ENCODE measurements at places on chromosomes 5 and 9.

DNA sequence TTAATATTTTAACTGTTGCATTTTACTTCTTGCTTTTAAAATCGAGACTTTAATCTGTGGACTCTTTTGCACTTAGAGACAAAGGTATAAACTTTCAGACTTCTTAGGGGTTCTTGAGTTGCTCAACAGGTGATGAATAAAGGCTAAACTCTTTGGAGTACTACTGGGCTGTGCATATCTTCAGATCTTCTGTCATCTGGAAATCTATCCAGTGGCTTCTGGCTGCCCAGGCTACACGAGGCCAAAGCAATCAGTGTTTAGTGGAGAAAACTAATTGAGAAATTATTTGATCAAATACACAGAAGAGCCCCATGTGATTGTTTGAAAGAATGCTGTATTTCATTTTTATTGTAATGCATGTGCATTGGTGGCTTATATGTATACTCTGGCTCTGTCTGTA, 146.1 kb downstream of the PBX3 start:
- H3K4me3 ChIP-seq: no peak overlapping the region
- peaks cover 5% of the 10 kb centered on the region for H3K27me3 ChIP-seq
- H3K4me1 ChIP-seq: peaks cover 4% of the 10 kb centered on the region
- H3K36me3 ChIP-seq: no peaks in the 10 kb centered on the region
- no peak for DNase-seq
- H3K27ac ChIP-seq: no peak overlapping the region

DNA sequence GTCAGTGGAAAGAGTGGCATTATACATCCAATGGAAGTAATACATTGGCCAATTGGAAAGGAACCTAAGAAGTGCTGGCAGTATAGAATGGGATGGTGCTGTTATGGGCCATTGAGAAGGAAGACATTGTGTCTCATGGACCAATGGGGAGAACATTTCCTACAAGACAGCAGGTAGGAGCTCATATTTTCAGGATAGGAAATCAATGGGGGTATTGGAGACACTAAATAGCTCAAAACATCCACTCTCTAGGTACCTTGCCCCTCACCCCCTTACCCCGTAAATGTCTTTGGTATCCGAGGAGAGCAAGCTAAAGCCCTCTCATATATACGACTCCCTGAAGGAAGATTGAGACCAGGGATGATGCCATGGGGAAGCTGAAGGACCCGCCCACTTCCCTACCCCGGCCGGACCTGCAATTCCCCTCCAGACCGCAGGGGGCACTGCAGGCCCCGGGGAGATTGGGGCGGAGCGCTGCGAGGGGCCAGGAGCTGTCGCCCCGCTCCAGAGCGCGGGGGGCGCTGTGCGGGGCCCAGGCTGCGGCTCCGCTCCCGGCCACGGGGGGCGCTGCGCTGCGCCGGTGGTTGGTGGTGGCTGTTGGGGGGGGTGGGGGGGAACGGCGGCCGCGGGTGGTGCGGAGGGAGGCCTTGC, at the start of gene KDM3B:
KDM3B (plus strand) TSS at position 615 of the 651 bp plus-strand sequence. CDS start 111 bp downstream, outside the sequence.
- H3K27ac ChIP-seq: peak within 1 kb of the TSS; percentile 93
- peak within 1 kb of the TSS; percentile 99 for H3K4me3 ChIP-seq
- H3K27me3 ChIP-seq: no peaks in the 10 kb centered on the region
- DNase-seq: peak; percentile 88

- no peak for DNase-seq
- H3K4me3 ChIP-seq: no peak overlapping the region
- H3K27ac ChIP-seq: peak overlapping the region; percentile 49
- H3K36me3 ChIP-seq: peaks cover 60% of the 10 kb centered on the region
These were observed 15.4 kb downstream of the REEP5 start for GRCh38 chr5:112906637-112907036.

- peaks cover 17% of the 10 kb centered on the region for H3K4me1 ChIP-seq
- no peak overlapping the region for H3K27ac ChIP-seq
- peaks cover 35% of the 10 kb centered on the region for H3K36me3 ChIP-seq
- DNase-seq: no peak
- no peaks in the 10 kb centered on the region for H3K27me3 ChIP-seq
These were observed 68.0 kb downstream of the MRPS27 start for GRCh38 chr5:72252008-72252407.

GRCh38 chr9:135152614-135153334, 65.3 kb downstream of the OLFM1 start:
- H3K27ac ChIP-seq: no peak overlapping the region
- H3K4me1 ChIP-seq: no peaks in the 10 kb centered on the region
- H3K4me3 ChIP-seq: no peak overlapping the region
- H3K36me3 ChIP-seq: no peaks in the 10 kb centered on the region

DNA sequence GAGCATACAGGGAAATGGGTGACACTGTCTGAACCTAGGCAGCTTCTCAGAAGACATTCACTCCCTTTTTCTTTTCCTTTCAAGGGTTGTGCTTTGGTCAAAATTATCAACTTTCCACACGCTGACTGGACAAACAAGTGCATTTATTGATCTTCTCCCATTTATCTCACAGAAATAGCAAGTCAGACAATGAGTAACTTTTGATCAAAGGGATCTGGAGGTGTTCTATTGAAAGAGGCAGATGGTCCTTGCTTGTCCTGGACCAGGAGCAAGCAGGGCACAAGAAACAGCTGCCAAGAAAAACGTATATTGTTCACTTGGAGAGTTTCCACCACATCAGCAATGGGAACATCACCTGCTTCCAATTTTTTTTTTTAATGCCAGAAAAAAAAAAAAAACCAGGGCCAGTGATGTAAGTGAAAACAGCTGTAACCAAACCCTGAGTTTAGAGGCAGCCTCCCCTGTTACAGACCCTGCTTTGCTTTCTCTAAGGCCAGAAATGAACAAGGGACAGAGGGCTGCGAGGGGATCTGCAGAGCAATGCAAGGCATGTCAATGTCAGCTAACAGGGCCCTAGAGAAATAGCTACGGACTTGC, 79.8 kb downstream of the NIPSNAP3B start:
- H3K27ac ChIP-seq: no peak overlapping the region

DNA sequence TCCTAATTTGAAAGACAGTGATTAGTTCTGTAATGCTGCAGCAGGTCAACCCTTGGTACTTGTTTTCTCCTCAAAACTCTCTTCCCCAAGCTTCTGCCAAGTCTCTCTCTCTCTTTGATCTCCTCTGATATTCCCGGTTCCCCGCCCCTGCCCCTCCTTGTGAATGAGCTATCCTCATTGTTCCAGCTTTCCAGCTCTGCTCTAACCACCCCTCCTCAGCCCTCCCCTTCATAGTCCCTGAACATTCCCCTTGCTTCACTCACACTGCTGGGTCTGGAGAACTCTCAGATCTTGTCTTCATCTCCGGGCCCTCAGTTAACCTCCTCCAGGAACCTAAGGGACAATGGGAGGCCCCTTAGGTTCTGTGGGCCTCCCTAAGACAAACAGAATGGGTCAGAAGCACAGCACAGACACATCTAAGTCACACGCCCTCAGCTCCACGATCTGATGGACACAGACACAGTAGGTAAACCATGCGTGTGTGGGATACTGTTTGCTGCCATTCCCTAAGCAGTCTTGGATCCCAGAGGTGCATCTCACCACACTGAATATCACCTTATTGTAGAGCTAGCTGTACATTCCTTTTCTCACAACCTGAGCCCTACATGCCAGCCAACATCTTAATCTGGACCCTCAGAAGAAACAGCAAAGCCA, 17.4 kb upstream of the LARP1 start:
- DNase-seq: no peak
- no peaks in the 10 kb centered on the region for H3K4me1 ChIP-seq
- H3K4me3 ChIP-seq: no peak overlapping the region
- H3K27me3 ChIP-seq: no peaks in the 10 kb centered on the region

DNA sequence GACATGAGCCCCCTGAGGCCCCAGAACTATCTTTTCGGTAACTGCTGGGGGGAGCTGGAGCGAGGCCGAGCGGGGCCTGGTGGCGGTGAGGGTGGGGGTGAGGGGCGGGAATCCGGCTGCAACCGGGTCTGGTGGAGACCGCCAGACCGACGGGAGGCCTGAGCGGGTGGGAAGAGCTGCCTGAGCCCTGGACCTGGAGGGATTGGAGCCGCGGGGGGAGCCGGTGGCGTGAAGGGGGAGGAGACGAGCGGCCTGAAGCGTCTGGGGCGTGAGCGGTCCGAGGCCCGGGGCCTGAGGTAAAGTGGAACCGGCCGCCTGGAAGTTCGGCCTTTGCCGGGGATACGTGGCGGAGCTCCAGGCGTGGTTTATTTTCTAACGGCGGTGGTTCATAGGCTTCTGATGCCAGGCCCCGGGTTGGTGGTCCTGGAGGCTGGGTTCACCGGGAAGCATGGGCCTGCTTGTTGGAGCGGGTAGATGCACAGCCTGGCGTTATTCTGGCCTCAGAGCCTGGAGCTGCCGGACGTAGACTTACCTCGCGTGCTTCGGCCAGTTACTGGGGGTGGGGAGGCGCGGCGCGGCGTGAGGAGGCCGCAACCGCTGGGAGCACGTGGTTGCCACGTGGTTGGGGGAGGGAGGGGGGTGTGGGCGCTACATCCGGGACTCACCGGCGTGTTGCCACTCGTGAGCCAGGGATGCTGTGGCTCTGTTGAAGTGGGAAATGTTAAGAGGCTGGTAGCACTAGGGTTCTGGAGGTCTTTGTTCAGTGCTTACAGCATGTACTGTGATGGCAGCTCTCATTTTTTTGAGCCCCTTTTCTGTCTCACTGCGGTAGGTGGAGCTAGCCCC, 544 bp downstream of the NPM1 start:
- H3K4me3 ChIP-seq: peak overlapping the region; percentile 97
- no peaks in the 10 kb centered on the region for H3K27me3 ChIP-seq
- H3K36me3 ChIP-seq: peaks cover 13% of the 10 kb centered on the region
- peak overlapping the region; percentile 100 for H3K27ac ChIP-seq
- peak; percentile 78 for DNase-seq

DNA sequence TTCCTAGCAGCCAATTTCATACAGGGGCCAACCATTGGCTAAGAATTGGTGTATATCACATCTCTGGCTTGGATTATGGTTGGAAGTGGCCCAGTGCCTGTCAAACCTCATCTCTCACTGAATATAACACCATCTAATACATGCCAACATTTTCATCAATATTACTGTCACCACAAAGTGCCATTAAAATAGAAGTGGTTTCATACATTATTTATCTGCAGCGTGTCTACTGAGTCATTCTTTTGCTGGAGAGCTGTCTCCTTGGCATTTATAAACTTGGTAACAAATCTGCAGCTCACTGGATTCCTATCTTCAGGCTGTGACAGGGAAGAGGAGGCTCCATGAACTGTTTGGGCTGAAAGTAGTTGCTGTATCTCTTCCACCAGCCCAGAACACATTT, 70.9 kb downstream of the PTTG1 start:
- H3K36me3 ChIP-seq: no peaks in the 10 kb centered on the region
- DNase-seq: no peak
- no peaks in the 10 kb centered on the region for H3K27me3 ChIP-seq
- H3K4me3 ChIP-seq: no peak overlapping the region
- no peak overlapping the region for H3K27ac ChIP-seq

GRCh38 chr5:167294882-167295680, 996.4 kb upstream of the WWC1 start:
- no peak overlapping the region for H3K27ac ChIP-seq
- no peaks in the 10 kb centered on the region for H3K36me3 ChIP-seq
- no peaks in the 10 kb centered on the region for H3K4me1 ChIP-seq

DNA sequence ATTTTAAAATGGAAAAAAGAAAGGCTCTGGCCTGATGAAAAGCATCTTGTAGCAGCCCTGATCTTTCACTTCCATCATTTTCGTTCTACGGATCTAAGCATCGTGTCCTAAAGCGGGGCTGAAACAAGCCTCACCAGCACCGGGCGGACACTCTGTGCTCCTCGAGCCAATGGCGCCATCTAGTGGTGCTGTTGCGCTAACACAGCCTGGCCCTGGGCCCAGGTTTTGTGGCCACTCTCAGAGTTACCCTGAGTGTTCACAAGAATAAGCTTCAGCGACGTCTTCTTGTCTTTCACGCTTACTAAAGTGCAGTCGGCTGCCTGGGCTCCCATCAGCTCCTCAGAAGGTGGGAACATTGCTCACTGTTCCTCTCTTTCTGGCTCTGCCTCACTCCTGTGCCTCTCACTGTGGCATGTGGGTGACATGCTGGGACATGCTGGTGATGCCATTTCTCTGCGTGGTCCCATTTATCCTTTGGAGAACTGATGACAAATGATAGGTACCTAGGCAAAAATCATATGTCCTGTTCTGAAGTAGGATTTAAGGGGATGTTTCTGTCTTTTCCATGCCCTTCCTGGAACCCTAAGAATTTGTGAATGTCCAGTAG, 32.7 kb downstream of the DMRT3 start:
- H3K36me3 ChIP-seq: no peaks in the 10 kb centered on the region
- peak; percentile 67 for DNase-seq
- H3K4me1 ChIP-seq: peaks cover 2% of the 10 kb centered on the region
- H3K27ac ChIP-seq: no peak overlapping the region
- H3K27me3 ChIP-seq: peaks cover 55% of the 10 kb centered on the region

DNA sequence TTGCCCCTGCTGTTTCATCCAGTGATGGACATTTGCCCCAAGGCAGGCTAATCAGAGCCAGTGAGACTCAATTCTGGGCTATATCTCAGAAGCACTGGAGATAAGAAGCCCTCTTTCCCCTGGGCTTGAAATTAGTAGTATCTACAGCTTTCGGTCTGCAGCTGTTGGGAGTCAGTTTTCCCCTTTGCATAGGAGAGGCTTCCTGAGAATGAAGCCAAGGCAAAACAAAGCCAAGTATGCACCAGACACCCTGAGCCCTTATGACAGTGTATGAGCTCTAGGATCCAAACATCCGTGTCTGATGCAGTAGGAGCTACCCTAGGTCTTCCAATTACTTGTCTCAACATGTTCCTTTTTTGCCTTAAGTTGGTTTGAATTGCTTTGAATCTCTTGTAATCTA, 79.2 kb upstream of the PANK3 start:
- no peak overlapping the region for H3K27ac ChIP-seq
- DNase-seq: no peak
- peaks cover 8% of the 10 kb centered on the region for H3K27me3 ChIP-seq
- H3K4me3 ChIP-seq: no peak overlapping the region
- H3K36me3 ChIP-seq: no peaks in the 10 kb centered on the region

DNA sequence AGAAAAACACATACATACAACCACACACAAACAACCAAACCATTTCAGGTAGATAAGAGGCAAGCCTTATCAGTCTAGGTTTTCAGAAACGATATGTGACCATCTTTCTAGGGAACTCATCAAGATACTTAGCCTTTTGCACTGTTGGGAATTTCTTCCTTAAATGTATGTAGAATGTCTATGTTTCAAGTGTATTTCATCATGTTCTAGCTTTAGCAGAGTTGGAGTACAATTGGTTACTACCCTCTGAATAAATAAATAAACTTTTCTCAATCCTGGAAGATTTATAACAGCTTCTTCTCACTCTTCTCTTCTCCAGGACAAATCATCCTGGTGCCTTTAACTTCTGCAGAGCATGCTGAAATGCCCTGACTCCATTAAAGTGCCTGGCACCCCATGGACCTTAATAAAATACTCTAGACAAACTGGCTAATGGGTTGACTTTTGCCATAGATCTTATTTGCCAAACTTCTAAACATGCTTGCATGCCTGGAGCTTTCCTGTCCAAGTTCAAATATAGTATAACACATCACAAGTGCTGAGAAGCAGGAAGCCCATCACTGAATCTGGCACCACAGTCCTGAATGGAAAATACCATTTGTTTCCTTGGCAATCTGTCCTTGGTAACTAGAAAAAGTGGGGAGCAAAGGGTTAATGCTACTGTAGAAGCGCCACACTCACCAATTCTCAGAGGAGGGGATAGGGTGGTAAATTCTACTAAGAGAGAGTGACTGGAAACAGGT, 33.1 kb upstream of the ZNF462 start:
- peaks cover 7% of the 10 kb centered on the region for H3K36me3 ChIP-seq
- H3K4me3 ChIP-seq: no peak overlapping the region
- H3K27me3 ChIP-seq: no peaks in the 10 kb centered on the region
- H3K4me1 ChIP-seq: no peaks in the 10 kb centered on the region

GRCh38 chr9:100591639-100592412, 13.9 kb downstream of the CAVIN4 start:
- DNase-seq: no peak
- no peaks in the 10 kb centered on the region for H3K36me3 ChIP-seq
- H3K27me3 ChIP-seq: no peaks in the 10 kb centered on the region
- no peak overlapping the region for H3K27ac ChIP-seq
- peaks cover 2% of the 10 kb centered on the region for H3K4me1 ChIP-seq
